Islet precursor cell (in vitro differentiated cells): ENCODE measurements at places on chromosomes 12 and 14.
A peak's percentile ranks its signal among the peaks of the same experiment; 100 is the strongest.

DNA sequence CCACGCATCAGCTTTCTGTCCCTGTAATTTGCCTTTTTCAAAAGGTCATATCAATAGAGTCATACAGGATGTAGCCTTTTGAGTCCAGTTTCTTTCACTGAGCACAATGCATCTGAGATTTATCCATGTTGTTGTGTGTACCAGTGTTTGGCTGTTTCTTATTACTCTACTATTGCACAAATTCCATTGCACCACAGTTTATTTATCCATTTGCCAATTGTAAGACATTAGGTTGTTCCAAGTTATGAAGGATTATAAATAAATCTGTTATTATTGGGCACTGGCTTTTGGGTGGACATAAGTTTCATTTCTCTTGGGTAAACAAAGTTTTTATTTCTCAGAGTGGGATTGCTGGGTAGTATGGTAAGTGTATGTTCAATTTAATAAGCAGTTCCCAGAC lies 68.3 kb upstream of the TBPL2 start:
- no peak for DNase-seq

DNA sequence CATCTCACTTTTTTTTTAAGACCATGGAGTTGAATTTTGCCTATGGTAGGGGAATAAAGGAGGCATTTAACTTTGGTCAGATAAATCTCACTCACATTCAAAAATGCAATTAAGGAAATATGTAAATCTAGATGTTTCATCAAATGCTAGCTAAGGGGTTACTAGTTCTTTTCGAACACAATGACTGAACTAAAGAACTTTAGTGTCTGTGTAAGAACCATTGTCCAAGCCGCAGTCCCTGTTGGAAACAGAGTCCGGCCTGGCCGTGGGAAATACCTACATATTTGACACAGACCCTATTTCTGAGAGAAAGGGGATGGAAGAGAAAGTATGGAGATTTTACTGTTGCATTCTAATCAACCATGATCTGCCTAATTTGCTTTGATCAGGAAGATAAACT lies 17.4 kb downstream of the LGR5 start:
- no peak for DNase-seq

DNA sequence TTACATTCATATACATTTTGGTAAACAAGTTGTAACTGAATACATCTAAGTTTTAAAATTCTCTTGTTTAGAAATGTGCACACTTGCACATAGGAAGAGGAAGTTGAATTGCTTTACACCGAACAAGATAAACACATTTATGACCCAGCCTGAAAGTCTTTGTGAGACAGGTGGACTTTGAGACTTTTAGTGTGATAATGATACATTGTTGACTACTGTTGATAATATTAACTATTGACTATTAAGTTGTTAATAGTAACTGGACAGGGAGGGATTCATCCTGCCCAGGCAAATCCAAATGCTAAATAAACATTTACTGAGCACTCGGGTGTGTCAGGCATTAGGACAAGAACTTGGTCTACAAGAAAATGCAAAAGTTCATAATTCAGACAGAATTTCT lies 68.0 kb downstream of the AVPR1A start:
- DNase-seq = no peak

DNA sequence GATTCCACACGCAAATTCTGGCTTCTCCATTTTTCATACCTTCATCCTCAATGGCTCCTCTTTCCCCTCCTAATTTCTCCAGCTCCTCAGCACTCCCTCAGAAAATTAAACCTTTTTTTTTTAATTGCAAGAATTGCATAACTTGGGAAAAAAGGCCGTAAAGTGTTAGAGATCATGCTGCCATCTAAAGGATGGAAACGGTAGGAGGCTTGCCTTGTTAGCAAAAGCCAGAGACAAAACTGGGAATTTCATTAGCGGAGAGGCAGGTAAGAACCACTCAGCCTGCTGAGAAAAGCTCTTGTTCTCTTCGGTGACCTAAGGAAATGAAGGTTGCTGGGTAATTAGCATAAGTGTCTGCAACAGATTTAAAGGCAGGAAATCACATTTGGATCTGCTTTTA lies 204.3 kb downstream of the AEBP2 start:
- DNase-seq = peak; percentile 78

DNA sequence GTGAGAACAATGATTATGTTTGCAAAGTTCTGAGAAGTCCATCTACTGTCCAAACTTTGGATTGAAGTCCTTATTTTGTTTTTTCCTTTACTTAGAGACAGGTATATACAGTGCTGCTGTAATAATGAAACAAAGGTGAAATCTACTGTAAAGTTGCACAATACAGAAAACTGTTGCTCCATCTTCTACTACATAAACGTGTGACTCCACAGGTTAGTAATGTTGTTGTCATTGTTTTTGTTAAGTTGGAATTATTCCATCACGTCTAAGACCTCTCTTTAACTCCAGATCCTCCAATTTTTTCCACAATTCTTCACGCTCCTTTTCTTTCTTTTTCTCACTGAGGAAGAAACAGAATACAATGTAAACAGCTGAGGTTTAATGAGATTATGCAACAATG lies 57.0 kb upstream of the GPHB5 start:
- DNase-seq = no peak

- DNase-seq = no peak
These were observed 172.2 kb downstream of the PTPRO start for GRCh38 chr12:15494329-15495046.

DNA sequence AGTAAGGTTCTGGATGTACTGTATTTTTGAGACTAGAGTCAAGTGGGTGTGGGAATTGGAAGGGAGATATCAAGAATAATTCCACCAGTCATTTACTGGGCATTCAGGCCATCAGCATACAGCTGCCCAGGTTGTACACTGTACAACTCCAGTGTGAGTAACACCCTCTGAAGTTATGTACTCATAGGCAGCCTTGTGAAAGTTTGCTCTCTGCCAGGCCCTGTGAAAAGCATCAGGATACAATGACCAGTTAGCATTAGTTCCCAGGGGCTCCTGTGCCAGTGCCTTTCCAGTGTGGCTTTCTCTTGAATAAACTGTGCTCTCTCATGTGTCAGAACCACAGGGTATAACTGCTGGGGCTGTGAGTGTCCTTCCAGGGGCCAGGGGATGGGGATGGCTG lies 89.7 kb downstream of the LGMN start:
- DNase-seq = no peak

GRCh38 chr14:104776961-104777807 lies 18.4 kb downstream of the AKT1 start:
- no peak for DNase-seq

GRCh38 chr12:96399120-96399918 lies 920 bp downstream of the CDK17 start:
- DNase-seq = peak; percentile 81

GRCh38 chr14:102507081-102507856 lies 2.3 kb downstream of the ANKRD9 start:
- no peak for DNase-seq

- no peak for DNase-seq
These were observed 43.6 kb downstream of the FBRSL1 start for GRCh38 chr12:132533584-132533958.

GRCh38 chr14:74217672-74218448 lies 21.4 kb upstream of the VSX2 start:
- DNase-seq = peak; percentile 91

DNA sequence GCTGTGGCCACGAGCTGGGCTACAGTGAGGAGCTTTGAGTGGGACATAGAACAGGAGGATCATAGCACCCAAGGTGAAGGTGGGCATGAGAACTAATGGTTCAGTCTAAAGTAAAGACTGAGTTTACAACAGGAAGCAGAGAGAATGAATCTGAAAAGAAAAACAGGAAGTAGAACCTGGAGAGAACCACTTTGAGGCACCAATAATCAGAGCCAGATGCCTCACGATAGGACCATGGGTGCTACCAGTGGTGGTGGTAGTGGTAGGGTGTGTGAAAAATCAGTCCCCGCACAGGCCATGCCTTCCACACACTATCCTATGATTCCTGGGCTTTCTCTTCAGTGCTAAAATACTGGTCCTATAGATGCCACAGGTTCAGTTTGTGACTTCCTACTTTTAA lies 293.6 kb downstream of the AKAP6 start:
- DNase-seq = no peak

- peak; percentile 53 for DNase-seq
These were observed 59.1 kb downstream of the DUSP16 start for GRCh38 chr12:12503384-12504078.

- DNase-seq = peak; percentile 88
These were observed 6.0 kb upstream of the SLC24A4 start for GRCh38 chr14:92316937-92317336.

DNA sequence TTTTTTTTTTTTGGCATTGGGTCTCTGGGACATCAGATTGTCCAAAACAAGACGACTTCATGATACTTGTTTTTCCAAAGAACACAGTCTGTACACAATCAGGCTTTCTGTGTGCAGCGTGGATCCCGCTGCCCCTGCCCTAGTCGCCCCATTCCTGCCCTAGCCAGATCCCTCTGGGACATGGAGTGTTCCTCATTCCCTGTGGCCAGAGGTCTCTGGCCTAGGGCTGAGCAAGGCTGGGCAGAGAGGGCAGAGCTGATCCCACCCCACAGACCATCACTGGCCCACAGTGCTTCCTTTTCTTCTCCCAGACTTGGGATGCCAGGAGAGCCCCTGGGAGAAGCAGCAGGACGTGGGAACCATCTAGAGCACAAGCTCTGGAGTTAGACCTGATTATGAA lies 20.9 kb upstream of the EIF2B2 start:
- no peak for DNase-seq

DNA sequence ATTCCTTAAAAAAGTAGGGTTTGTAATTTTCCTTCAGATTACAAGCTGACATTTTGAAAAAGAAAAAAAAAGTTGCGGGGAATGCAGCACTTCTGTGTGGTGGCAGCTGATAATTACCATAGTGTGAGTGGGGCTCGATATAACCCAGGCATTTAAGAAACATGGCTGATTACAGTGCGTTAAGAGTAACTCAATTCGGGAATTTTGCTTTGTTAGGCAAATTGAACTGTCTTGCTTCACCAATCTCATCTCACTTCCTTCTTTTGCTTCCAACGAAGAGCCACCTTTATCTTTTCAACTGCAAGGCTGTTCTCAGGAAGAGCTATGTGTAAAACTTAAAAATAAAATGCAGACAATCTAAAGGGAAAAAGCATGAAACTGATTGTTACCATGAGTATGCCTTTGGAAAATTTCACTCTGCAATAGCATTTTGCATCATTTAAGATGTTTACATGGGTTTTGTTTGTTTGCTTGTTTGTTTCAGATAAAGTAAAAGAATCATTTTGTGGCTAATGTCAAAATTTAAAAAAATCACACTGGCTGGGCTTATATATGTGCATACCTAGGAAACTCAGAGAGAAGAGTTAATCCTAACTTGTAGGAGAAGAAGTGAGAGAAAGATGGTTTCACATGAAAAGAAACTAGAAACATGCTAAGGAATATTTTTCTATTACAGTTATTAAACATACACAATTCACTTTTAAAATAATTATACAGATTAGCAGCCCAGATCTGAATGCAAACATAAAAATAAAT lies 295.9 kb upstream of the ATP2B1 start:
- DNase-seq = no peak

- peak; percentile 62 for DNase-seq
These were observed 755 bp upstream of the PTPN6 start for GRCh38 chr12:6950401-6950801.

DNA sequence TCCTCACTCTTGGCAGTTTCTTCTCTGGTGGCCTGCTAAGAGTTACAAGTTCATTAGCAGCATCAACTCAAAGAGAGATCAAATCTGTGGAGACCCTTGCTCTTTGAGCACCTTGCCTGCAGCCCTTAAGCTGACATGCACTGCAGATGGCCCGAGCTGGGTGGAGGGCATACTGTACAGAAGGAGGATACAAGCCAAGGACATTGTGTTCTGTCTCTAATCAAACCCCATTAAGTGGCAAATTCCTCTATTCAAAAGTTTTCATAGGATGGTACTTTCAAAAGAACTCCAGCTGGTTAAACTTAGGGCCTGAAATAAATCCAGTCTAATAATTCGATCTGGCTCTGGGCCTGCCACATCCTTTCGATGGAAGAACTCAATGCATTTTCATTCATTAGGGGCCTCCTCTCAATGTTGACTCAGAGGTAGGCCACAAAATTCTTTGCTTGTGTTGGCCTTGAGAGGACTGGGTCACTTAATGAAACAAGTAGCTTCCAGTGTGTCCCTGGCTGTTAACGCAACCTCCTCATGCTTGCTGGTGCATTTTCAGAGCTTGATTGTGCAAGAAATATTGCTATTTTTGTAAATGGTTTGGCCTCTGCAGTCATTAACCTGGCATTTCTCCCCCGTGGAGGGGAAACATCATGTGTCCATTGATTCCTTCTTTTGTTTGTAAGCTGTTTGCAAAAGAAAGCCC lies 318.2 kb downstream of the NUAK1 start:
- DNase-seq = no peak

DNA sequence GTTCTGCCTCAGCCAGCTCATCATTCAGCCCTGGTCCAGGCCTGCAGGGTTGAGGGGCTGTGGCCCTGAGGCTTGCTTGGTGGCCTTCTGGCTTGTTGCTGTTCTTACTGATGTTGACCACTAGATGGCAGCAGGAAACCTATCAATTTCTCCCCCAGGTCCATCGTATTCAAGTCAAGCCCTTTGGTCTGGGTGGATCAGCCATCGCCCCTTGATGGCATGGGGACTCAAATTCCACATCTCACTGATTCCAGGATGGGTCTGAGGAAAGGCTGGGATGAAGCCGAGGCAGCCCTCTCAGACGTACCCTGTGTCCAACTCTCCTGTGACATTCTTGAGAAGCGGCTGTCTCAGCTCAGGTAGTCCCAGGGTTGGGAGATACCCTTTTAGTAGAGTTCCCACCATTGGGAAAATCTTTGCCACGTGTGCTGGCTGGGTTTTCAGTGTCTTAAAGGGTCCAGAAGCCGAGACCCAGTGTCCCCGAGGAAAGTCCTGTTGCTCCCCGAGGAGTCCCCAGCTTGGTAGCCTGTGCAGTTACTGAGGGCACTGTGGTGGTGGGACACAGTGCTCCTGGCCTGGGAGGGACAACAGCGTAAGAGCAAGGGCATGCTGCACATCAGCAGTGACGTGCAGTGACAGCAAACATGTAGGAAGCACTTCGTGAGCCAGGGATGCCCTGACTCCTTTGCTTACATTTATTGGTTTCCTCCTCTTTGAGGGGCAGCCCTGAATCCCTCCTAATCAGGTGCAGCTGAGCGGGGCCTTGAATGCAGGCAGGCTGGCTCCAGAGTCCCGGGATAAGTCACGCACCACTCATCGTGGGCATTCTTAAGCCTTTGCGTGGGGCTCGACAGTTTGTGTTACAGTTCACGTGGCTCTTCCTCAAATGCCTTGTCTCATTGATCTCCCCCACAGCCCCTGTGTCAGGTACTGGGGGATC lies 58.6 kb downstream of the TSPAN9 start:
- peak; percentile 92 for DNase-seq

- peak; percentile 71 for DNase-seq
These were observed 457.1 kb upstream of the TBX3 start for GRCh38 chr12:115140981-115141655.

GRCh38 chr12:31845613-31846322 lies 113.4 kb upstream of the RESF1 start:
- peak; percentile 36 for DNase-seq
